ENCODE measurements at places on chromosomes 11 and 22.

DNA sequence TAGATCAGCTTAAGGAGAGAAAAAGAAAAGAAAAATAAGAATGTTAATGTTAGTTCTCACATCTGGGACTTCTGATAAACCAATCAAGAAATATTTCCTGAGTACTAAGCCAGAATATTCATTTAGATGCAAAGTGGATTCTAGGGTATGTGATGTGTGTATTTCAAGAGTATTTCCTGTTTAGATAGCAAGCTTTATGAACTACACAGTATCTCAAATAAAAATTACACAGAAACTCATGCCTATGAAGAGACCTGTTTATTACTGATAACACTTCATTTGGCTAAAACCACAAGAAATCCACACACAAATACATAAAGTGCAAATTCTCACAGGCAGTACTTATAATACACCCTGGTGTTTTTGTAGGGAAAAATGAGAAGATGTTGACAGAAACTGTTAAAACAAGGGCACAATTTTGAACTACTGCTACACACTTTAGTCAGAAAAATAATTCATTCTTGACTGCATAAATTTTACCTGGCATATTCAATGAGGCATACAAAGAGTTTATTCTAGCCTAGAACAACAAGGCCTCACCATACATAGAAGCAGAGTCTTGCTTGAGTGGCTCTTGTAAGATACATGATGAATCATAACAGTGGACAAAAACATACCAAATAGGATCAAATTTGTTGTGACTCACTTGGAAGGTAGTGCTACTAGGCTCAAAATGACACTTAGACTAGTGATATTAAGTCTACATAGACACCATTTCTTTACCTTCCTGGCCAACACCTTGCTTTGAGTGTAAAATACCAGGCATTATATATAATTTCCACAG is 18.8 kb upstream of the P4HA3 start:
- DNase-seq: peak; percentile 89

DNA sequence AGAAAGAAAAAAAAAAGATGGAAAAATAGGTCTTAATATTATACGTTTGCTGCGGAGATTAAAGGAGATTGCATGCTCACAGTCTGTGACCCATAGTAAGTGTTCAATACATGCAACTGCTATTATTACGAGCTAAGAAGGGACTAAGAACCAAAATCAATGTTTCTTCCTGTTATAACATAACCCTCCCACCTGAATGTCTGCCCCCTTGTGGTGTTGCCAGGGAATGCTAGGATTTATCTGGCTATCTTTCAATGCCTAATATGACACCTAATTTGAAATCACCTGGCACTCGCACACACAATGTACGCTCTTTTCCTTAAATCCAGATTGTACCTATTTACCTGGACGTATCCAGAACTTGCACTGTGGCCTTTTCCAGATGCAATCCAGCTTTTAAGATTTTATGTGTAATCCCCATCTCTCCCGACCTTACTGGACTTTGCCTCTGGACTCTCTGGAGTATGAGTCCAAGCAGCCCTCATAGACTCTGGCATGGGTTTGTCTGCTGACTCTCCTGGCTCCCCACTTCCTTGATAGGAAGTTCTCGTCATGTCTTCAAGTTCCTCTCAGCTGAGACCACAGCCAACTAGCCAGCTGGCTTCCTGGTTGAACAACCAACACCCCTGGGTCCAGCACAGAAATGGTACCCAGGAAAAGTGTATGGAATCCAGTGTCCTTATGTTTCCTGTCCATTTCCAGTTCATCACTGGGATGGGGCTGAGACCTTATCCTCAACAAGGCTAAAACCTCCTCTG is 151.5 kb downstream of the CCDC34 start:
- peak; percentile 17 for DNase-seq

- DNase-seq: no peak
Observed at GRCh38 chr22:19387038-19387437, 44.5 kb downstream of the HIRA start.

GRCh38 chr22:40055143-40055883 is 60.6 kb downstream of the FAM83F start:
- peak; percentile 56 for DNase-seq

GRCh38 chr11:69007975-69008381 is 5.1 kb downstream of the MRGPRF start:
- no peak for DNase-seq

DNA sequence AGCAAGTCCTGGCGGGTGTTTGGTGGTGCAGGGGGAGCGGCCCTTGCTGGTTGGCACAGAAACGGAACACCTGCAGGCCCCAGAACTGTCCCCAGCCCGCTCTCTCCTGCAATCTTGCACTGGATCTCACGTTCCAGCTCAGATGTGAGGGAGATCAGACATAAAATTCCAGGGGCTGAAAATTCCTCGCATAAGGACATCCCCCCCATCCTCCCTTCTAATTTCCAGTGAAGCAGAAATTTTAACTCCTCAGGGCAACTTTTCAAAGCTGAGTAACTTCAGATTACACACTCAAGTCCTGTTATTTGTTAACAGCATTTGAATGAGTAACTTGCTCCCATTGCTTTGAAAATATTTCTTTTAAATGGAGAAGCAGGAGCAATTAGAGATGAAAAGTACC is 40.3 kb upstream of the RASSF10 start:
- DNase-seq: no peak

- DNase-seq: no peak
Observed at GRCh38 chr22:42868751-42869251, 11.7 kb upstream of the ARFGAP3 start.

DNA sequence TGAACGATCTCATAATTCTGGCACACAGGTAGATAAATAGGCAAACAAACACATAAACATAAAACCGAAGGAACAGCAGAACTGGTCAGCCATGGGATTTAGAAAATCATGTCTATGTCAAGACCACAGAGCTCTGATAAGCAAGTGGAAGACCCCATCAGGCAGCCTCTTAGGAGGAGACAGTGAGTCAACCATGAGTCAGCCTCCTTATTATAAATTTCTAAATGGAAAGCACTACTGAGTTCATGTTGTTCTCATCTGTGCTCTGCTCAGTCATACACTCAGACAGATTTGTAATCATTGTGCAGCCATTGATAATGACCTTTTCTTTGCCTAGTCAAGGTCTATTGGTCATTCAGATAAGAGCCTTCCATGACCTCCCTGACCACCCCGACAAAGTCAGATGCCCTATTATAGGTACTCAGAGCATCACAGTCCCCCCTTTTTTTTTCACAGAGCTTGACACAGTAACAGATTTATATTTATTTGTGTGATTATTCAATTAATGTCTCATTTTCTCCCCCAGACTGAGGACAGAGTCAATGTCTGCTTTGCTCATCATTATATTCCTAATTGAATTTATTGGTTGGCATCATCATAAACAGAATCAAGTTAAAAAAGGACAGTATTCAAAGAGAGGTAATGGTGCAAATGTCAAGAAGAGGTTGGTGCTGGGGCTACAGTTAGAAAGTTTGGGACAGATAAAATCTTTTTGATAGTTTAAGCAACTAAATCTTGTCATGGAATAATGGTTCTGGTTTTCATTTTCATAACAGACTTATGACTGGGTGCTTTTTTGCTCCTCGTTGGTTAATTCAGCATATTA is 579.7 kb upstream of the CCDC90B start:
- no peak for DNase-seq

- DNase-seq: no peak
Observed at GRCh38 chr11:131207901-131208300, 162.5 kb upstream of the NTM start.

DNA sequence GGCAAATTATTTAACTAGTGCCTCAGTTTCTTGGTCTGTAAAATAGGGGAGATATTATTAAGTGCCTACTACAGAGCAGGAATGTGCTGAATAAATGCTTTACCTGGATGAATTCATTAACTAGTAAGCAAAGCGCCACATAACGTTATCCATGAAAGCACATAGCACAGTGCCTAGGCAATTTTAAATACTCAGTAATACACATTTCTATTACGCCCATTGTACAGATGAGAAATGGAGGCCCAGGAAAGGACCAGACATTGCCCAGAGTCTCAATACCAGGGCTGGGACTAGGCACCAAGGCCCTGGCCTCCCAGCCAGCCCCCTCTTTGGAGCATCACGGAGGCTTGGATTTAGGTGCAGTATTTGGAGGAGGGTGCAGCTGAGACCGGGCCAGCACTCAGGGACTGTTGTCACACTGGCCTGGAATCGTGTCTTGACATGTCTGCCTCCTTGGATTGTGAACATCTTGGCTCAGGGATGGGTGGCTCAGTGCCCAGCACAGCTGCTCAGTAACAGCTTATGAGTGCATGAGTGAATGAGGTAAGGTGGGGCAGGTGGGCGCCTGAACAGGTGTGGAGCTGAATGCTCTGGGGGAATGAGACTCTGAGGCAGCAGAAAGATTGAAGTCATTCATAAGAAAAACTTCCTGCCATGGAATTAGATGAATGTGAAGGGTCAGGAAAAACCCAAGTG is 42.1 kb upstream of the TPBGL start:
- DNase-seq: no peak

GRCh38 chr11:112748713-112749543 is 212.3 kb upstream of the NCAM1 start:
- no peak for DNase-seq

GRCh38 chr11:76655501-76656049 is 15.0 kb downstream of the LRRC32 start:
- no peak for DNase-seq

All from hematopoietic multipotent progenitor cell treated with erythropoietin and hydrocortisone succinate and interleukin-3 and kit ligand, for 4 days (in vitro differentiated cells).